ENCODE measurements at places on chromosomes 5 and 9.

- DNase-seq: no peak
These were observed 84.2 kb downstream of the AK8 start for GRCh38 chr9:132793606-132794580.

GRCh38 chr5:180153099-180153498 is 55.9 kb downstream of the RASGEF1C start:
- DNase-seq: no peak

DNA sequence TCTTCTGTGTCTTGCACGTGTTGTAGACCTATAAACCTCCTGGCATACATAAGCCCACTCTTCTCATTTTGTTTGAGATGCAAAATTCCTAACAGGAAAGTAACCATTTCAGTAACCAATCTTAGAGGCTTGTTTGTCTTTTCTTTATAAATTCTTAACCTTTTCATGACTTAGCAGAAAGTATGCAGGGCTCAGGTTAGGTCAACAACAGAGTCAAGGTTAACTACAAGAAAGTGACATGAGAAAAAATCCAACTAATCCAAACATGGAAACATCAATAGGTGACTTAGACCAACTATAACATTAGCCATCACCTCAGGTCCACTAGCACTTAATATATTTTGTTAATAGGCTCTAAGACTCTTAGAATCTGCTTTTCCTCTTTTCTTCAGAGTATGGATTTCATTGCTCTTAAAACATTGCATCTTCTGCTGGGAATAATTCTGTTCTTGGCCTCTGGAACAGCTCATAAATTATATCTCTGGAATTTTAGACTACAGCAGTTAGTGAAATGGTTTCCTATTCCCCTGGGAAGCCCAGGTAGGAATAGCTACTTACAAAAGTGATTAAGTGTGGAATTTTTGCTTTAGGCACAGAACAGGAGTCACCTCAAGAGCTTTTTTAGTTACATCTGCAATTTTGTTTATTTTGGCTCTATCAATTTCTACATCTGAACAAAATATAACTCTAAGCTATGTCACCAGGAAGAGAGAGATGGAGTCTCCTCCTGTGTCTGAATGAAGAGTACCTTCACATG is 155.3 kb upstream of the ANKRD55 start:
- no peak for DNase-seq

GRCh38 chr5:40367255-40367654 is 312.5 kb upstream of the PTGER4 start:
- DNase-seq: no peak

GRCh38 chr5:81161012-81161601 is 72.0 kb upstream of the CKMT2 start:
- DNase-seq: no peak

GRCh38 chr5:74394916-74395880 is 245.3 kb downstream of the ENC1 start:
- DNase-seq: peak; percentile 38

GRCh38 chr5:154318691-154319090 is 127.1 kb upstream of the SAP30L start:
- DNase-seq: no peak

DNA sequence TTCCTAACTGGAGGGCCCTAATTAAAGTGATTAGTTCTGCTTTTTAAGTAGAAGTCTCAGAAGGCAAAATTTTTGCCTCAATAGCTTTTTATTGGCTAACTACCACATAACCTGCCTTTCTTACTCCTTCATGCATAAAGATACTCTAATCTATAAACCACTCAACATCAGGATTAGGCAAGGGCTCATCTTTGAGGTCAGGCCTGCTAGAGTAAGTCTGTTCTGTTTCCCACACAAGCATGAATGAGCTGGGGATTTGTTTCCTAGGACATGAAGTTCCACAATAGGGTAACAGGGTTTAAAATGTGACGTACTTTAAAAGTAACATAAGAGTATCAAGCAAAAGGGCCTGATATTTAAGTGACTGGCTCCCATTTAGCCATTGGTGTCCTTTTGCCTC is 522.7 kb upstream of the TYRP1 start:
- DNase-seq: no peak

DNA sequence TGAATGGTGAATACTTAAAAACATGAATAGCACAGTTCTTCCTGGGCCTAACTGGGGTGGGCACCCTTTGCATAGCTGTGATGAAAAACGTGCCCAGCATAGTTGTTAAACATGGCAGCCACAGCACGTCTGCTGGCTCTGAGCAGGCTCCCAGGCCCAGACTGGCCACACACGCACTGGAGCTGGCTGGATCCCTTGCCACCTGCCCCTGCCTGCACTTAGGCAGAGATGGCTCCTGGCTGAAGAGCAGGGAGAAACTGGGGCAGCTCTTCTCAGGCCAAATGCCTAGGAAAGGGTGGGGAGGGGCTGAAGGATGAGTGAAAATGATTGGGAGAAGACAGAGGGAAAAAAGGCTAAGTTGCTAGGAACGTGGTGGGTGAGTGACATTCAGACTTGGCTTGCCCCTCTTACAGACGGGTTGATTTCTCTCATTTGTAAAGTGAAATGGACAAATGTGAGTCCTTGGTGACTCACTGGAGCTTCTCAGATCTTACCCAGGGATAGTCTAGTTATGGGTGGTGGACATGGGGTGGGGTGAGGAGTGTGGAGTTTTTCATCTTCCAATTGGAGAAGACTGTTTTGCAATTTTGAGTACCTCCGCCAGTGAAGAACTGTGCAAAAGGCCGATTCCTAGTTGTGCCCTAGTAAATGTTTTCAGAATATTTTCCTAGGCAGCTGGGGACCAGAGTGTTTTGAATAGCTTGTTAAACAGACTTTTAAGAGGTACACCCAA is 42.4 kb downstream of the TRIO start:
- peak; percentile 35 for DNase-seq

DNA sequence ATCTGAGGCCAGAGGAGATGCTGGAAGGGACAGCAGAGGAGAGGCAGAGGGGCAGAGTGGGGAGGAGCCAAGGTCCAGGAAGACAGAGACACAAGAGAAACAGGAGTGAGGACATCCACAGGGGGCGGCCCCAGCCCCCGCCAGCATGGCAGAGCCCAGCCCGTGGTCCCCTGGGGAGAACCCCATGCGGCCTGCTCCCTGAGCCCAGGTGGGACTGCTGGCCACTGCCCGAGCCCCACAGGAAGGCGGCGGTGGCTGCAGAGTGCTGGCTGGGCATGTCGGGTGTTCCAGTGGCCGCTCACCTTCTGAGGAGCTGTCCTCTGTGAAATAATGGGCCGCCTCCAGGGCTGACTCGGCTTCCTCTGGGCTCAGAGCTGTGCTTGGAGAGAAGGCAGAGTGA is 8.9 kb upstream of the MRNIP start:
- no peak for DNase-seq

- no peak for DNase-seq
These were observed 143.7 kb downstream of the LRRC70 start for GRCh38 chr5:62722360-62722759.

- DNase-seq: peak; percentile 62
These were observed 163.1 kb downstream of the SEC61B start for GRCh38 chr9:99385215-99385614.
